Liver (tissue), 10 donors: ENCODE measurements at places on chromosomes 12 and 14.

GRCh38 chr14:99513946-99514551 is 32.8 kb downstream of the CCNK start:
- H3K36me3 ChIP-seq: peaks cover 10% of the 10 kb centered on the region
- no peak overlapping the region for H3K4me3 ChIP-seq
- no peaks in the 10 kb centered on the region for H3K27me3 ChIP-seq
- DNase-seq: no peak
- peaks cover 13% of the 10 kb centered on the region for H3K4me1 ChIP-seq

- H3K27ac ChIP-seq: no peak overlapping the region
- H3K36me3 ChIP-seq: no peaks in the 10 kb centered on the region
- no peaks in the 10 kb centered on the region for H3K27me3 ChIP-seq
- H3K4me1 ChIP-seq: no peaks in the 10 kb centered on the region
Measured at GRCh38 chr14:33347796-33348195, 409.1 kb downstream of the NPAS3 start.

GRCh38 chr12:122413516-122414404 is 8.7 kb downstream of the CLIP1 start:
- H3K27me3 ChIP-seq: no peaks in the 10 kb centered on the region
- H3K36me3 ChIP-seq: no peaks in the 10 kb centered on the region
- H3K4me3 ChIP-seq: no peak overlapping the region
- no peak for DNase-seq
- peaks cover 4% of the 10 kb centered on the region for H3K4me1 ChIP-seq

- H3K36me3 ChIP-seq: peaks cover 27% of the 10 kb centered on the region
- no peak for DNase-seq
- H3K4me1 ChIP-seq: no peaks in the 10 kb centered on the region
Measured at GRCh38 chr14:39351708-39352107, 80.5 kb downstream of the FBXO33 start.

DNA sequence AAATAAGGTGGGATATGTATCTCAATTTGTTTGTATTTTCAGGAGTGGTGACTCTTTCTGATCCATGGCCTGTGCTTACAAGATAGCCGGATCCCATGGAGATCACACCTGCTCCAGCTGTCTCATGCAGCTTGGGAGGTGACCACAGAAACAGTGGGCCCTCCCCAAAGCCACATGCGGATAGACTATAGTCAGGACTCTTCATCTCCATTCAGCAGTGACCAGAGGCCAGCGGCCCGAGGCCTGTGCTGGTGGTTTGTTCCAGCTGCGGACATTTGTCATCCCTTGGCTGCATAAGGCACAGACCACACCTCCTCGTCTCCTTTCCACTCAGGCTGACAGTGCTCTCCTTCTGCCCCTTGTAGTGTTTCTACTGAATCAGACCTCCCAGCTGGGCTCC is 14.7 kb upstream of the WNT5B start:
- no peak overlapping the region for H3K27ac ChIP-seq
- DNase-seq: no peak
- H3K36me3 ChIP-seq: no peaks in the 10 kb centered on the region
- H3K4me3 ChIP-seq: no peak overlapping the region
- peaks cover 22% of the 10 kb centered on the region for H3K4me1 ChIP-seq
- no peaks in the 10 kb centered on the region for H3K27me3 ChIP-seq

GRCh38 chr14:85319998-85320630 is 209.8 kb upstream of the FLRT2 start:
- H3K27me3 ChIP-seq: no peaks in the 10 kb centered on the region
- DNase-seq: no peak
- H3K4me1 ChIP-seq: no peaks in the 10 kb centered on the region
- no peaks in the 10 kb centered on the region for H3K36me3 ChIP-seq

GRCh38 chr14:72851635-72852034 is 42.3 kb downstream of the DPF3 start:
- H3K4me3 ChIP-seq: no peak overlapping the region
- DNase-seq: no peak
- H3K27me3 ChIP-seq: no peaks in the 10 kb centered on the region

DNA sequence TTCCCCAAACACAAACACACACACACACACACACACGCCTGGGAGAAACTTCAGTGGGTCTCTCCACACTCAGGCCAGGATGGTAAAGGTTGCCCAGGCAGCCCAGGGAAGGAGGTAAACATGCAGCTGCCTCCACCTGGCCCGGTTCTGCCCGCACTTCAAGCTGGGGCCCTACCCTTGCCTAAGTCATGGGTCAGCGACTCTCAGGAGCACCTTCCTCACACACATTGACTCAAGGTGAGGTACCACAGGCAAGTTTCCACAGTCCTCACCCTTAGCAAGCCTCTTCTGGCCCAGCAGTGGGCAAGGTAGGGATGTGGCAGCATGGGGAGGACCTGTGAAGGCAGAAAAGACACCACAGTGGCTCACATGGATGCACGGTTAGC is 14.1 kb upstream of the FAIM2 start:
- DNase-seq: no peak
- H3K4me3 ChIP-seq: no peak overlapping the region
- no peaks in the 10 kb centered on the region for H3K4me1 ChIP-seq
- no peaks in the 10 kb centered on the region for H3K27me3 ChIP-seq
- H3K27ac ChIP-seq: no peak overlapping the region

- H3K36me3 ChIP-seq: no peaks in the 10 kb centered on the region
- H3K27ac ChIP-seq: peak overlapping the region; percentile 86
- peak overlapping the region; percentile 67 for H3K4me3 ChIP-seq
- H3K4me1 ChIP-seq: peaks cover 10% of the 10 kb centered on the region
- no peaks in the 10 kb centered on the region for H3K27me3 ChIP-seq
Measured at GRCh38 chr12:6946033-6946919, 2.5 kb downstream of the C12orf57 start.

DNA sequence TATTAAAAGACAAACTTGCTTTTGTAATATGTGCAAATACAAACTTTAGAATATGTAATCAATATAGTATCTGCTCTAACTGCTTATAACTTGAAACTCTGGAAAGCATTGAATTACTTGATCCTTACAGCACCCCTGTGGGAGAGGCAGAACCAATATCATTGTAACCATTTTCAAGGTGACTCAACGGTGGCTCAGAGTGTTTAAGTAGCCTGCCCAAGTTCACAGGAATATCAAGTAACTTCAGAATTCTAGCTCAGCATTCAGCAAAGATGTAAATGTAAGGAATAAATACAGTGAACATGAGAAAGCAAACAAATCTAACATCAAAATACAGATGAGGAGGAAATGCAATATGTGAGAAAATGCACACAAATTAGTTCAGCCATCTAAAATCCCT is 264.6 kb downstream of the NELL2 start:
- H3K27me3 ChIP-seq: no peaks in the 10 kb centered on the region
- H3K36me3 ChIP-seq: no peaks in the 10 kb centered on the region
- H3K27ac ChIP-seq: no peak overlapping the region

DNA sequence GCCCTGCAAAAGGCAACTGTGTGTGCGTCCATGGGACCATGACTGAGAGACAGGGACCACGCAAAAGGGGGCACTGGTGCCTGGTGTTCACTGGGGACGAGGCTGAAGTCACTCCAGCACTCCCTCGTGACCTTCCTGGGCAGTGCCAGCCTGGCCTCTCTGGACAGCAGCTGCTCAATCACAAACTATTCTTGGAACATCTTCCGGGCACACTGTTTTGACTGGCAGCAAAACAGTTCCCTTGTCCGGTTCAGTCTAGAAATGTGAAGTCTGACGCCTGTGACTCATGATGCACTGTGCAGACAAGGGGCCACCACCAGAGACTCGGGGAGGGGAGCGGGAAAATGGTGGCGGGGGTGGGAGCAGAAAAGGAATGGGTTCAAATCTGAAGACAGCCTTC is 20.8 kb downstream of the SNRNP35 start:
- no peak overlapping the region for H3K4me3 ChIP-seq
- H3K27ac ChIP-seq: no peak overlapping the region
- H3K4me1 ChIP-seq: no peaks in the 10 kb centered on the region
- DNase-seq: no peak
- H3K36me3 ChIP-seq: peaks cover under 1% of the 10 kb centered on the region

GRCh38 chr12:67885375-67886169 is 103.7 kb upstream of the IFNG-AS1 start:
- no peak for DNase-seq
- H3K27ac ChIP-seq: no peak overlapping the region
- no peaks in the 10 kb centered on the region for H3K36me3 ChIP-seq
- H3K4me3 ChIP-seq: no peak overlapping the region

DNA sequence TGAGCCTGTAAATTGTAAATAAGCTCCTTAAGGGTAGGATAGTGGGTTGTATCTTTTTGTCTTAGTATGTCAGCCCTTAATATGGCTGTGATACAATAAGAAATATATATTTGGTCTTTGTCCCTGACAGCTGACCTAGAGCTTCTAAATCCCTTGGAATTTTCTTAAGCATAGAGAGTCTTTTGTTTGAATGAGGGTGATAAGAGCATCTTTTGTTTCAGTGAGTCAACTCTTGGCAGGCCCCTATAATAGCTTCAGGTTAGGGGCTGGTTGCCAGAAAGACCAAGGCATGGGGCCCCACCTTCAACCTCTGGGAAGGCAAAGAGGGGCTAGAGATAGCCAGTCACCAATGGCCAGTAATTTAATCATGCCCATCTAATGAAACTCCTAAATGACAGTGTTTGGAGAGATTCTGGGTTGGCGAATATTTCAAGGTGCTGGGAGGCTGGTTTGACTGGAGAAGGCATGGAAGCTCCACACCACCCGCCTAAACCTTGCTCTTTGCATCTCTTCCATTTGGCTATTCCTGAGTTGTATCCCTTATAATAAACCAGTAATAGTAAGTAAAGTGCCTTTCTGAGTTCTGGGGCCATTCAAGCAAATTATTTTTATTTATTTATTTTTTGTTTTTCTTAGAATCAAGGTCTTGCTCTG is 10.5 kb downstream of the PALS1 start:
- no peak overlapping the region for H3K4me3 ChIP-seq
- no peak overlapping the region for H3K27ac ChIP-seq
- peaks cover 9% of the 10 kb centered on the region for H3K4me1 ChIP-seq
- no peaks in the 10 kb centered on the region for H3K27me3 ChIP-seq
- DNase-seq: no peak

DNA sequence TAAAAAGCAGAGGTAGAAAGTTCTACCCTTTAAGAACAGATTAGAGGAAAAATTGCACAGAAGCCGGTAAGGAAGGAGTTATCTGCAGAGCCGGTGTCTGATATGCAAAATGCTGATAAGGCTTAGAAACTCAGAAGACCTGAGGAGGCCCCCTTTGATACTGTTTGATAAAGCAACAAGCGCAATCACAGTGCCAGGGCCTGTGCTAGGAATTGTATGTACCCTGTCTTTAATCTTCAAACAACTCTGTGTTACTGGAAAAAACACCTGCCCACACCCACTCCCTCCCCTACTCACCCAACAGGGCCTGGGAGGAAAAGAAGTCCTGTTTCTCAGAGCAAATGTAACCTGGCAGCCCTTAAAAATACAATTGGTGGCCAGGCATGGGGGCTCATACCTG is 112.7 kb upstream of the FUT8 start:
- H3K27ac ChIP-seq: no peak overlapping the region
- no peak overlapping the region for H3K4me3 ChIP-seq
- no peak for DNase-seq
- no peaks in the 10 kb centered on the region for H3K4me1 ChIP-seq
- no peaks in the 10 kb centered on the region for H3K36me3 ChIP-seq

- no peak overlapping the region for H3K4me3 ChIP-seq
- DNase-seq: no peak
- H3K36me3 ChIP-seq: peaks cover 37% of the 10 kb centered on the region
- peaks cover 44% of the 10 kb centered on the region for H3K4me1 ChIP-seq
Measured at GRCh38 chr14:94310248-94310647, 12.9 kb downstream of the SERPINA6 start.

DNA sequence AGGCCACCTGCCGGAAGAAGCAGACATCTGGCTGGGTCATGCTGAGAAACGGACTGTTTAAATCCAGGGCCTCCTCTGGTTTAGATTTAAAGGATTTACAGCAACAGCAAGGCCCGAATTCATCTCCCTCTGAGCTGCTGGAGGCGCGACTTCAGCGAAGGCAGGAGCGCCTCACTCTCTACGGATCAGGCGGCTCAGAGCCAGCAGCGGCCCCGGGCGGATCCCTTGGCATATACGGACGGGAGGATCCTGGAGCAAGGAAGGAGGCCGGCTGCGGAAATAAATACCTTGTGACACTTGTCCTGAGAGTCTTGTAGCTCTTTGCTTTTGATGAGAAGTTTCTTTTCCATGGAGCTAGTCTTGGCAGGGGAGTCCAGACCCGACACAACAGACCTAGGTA is 92.4 kb downstream of the CIT start:
- H3K27ac ChIP-seq: no peak overlapping the region
- H3K4me3 ChIP-seq: no peak overlapping the region
- DNase-seq: no peak

DNA sequence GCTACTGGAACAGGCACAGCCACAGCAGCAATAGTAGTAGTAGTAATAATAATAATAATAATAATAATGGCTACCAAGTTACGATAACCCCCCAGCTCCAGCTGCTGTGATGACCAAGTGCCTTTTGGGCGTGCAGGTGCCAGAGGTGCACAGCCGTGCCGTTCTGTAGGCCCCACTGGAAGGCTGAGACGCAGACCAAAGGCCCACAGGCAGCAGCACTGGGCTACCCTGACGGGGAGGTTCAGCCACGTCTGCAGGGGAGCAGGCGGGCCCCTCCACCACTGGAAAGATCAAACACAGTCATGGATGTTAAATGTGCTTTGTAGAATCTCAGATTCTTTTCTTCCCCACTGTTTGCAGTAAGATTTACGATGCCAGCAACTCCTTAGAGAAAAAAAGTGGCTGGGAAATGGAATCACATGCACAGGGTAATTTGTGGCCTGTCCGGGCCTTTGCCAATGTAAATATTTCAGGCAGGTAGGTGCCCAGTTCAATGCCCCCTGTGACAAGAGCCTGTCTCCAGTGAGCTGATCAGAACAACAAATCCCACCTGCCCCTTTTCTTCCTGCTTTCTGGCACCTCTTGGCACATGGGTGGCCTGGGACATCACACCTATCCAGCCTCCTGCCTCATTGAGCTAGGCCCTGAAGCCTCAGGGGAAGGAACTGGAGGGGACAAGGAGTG is 32.6 kb downstream of the CCDC85C start:
- peak overlapping the region; percentile 86 for H3K27ac ChIP-seq
- peaks cover 91% of the 10 kb centered on the region for H3K4me1 ChIP-seq
- no peaks in the 10 kb centered on the region for H3K36me3 ChIP-seq
- no peak for DNase-seq
- no peak overlapping the region for H3K4me3 ChIP-seq
- no peaks in the 10 kb centered on the region for H3K27me3 ChIP-seq

GRCh38 chr12:25332143-25332542 is 81.4 kb upstream of the KRAS start:
- no peak overlapping the region for H3K27ac ChIP-seq
- no peak for DNase-seq
- H3K36me3 ChIP-seq: no peaks in the 10 kb centered on the region
- H3K4me3 ChIP-seq: no peak overlapping the region
- no peaks in the 10 kb centered on the region for H3K27me3 ChIP-seq
- no peaks in the 10 kb centered on the region for H3K4me1 ChIP-seq

GRCh38 chr14:19800282-19801117 is 3.1 kb upstream of the OR4N2 start:
- H3K4me3 ChIP-seq: no peak overlapping the region
- H3K27ac ChIP-seq: no peak overlapping the region
- H3K36me3 ChIP-seq: no peaks in the 10 kb centered on the region
- DNase-seq: no peak
- no peaks in the 10 kb centered on the region for H3K4me1 ChIP-seq
